ENCODE measurements at places on chromosomes 5 and 9.

DNA sequence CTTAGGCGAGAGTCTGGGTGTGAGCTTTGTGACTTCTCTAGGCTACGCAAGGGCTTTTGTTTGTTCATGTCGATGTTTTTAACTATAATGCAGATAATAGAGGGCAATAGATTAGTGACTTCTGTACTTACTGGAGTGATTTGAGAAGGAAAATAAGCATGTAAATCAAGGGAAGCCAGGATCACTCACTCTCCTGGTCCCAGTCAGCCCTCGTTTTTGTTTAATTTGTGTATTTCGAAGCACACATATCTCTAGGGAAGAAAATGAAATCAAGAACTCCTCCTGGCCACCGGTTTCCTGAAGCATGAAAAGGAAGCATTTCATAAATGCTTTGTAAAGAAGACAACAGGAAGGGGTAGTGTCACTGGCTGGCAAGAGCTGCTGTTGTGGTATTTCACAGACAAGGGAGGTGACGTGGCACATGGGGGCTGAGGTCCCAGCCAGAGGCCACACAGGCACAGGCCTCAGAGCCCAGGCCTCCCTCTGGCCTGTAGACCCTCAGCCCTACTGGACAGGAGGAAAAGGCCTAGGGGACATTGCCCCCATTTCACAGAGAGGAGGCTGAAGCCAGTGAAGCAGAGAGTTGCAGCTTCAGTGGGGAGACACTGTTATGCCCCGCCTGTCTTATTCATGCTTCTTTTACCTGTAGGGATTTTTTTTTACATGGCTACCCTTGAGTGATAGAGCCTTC, 34.1 kb downstream of the IRF1 start:
- no peak for DNase-seq

- DNase-seq: no peak
Measured at GRCh38 chr9:86600291-86600690, 246.1 kb upstream of the TUT7 start.

- DNase-seq: no peak
Measured at GRCh38 chr9:5470816-5471215, 20.5 kb downstream of the CD274 start.

DNA sequence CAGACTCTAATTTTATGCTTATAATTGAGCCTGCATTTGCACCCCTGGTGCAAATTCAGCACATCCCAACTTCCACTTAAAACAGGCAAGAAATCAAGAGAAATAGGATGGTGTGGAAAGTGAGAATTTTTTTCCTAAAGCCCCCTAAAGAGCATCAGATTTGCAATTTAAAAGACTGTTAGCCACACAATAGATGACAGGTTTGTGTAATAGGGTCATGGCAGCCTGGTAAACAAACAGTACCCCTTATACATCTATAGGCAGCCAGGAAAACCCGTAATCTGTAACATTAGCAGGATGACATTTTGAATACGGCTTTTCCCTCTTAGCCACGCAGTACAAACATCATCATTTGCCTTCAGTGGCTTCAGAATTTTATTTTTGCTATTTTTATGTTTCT, 17.2 kb downstream of the EBF1 start:
- DNase-seq: no peak

GRCh38 chr9:127090341-127090985, 32.0 kb downstream of the ANGPTL2 start:
- no peak for DNase-seq

DNA sequence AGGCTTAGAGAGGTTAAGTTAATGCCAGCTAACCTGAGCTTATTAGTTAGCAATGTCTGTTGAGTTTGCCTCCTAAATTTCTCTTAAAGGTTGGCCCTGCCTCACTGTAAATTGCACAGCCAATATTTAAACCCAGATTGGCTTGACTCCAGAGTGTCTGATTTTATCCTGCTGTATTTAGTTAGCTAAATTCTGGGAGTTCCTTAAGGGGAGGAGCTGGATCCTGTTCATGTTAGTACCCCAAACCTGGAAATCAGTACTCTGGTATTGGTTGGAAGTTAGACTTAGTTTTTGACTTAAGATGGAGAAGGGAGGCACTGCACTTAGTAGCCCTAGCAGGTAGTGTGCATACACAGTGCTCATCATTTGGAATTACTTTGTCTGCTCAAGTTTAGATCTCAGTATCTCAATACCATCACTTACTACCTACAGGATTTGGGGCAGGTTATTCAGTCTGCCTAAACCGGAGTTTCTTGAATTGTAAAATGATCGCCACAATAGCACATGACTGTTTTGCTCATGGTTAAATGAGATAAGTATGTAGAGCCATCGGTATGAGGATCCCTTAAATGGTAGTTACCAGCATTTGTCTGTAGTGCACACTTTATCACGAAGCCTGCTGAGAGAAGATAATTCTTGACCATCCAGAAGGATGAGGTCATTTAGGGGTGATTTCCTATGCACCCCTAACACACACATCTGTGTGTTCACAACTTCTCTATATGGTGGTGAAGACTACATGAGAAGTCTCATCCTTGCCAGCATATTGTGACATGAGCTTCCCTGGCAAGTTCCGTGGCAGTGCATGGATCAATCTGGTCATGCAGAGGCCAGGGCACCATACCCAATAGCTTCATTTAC, 264.8 kb upstream of the TRIM32 start:
- no peak for DNase-seq

DNA sequence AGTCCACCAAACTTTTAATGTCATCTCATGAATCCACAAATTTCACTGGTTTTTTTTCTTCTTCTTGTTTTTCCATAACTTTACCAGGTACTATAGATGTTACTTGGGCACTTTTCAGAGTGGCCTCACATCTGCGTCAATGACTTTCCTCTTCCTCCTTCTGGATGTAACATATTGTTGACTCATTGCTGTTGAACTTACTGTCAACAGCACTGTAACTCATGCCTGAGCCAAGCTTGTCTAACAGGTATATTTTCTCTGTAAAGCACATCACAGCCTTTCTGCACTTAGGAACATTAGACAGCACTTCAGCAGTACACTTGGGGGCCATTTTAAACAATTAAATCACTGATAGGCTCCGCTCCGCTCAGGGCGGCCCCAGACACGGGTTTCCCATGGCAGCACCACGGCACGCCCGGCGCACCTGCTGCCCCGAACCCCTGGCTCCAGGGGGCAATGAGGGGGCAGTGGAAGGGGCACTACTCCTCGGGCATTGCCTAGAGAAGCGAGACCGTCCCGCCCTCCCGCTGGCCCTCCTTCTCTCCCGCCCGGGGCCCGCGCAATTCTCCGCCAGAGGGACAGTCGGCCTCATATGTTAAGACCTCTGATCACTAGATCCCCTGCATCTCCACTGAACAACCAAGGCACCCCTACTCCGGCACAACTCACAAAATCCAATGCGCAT, 41.9 kb upstream of the SPATA31C2 start:
- no peak for DNase-seq

DNA sequence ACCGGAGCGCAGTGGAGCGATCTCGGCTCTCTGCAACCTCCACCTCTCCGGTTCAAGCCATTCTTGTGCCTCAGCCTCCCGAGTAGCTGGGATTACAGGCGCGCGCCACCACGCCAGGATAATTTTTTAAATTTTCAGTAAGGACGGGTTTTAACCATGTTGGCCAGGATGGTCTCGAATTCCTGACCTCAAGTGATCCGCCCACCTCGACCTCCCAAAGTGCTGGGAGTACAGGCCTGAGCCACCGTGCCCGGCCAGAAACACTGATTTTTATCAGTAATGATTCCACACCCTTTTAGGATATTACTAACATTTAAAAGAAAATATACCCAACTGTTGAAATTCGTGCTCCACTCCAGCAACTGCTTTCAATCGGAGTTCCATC, 464 bp upstream of the FAM151B start:
- no peak for DNase-seq

GRCh38 chr9:91720751-91721705, 229.0 kb downstream of the ROR2 start:
- DNase-seq: no peak

- DNase-seq: no peak
Measured at GRCh38 chr5:155772009-155772662, 554.8 kb upstream of the SGCD start.

DNA sequence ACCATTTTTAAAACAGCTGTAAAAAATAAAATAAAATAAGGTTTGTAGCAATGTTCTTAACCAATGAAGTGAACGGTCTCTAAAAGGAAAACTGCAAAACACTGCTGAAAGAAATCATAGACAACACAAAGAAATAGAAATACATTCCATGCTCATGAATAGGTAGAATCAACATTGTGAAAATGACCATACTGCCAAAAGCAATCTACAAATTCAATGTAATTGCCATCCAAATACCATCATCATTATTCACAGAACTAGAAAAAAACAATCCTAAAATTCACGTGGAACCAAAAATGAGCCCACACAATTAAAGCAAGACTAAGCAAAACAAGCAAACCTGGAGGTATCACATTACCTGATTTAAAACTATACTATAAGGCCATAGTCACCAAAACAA, 67.6 kb upstream of the RGMB start:
- no peak for DNase-seq

DNA sequence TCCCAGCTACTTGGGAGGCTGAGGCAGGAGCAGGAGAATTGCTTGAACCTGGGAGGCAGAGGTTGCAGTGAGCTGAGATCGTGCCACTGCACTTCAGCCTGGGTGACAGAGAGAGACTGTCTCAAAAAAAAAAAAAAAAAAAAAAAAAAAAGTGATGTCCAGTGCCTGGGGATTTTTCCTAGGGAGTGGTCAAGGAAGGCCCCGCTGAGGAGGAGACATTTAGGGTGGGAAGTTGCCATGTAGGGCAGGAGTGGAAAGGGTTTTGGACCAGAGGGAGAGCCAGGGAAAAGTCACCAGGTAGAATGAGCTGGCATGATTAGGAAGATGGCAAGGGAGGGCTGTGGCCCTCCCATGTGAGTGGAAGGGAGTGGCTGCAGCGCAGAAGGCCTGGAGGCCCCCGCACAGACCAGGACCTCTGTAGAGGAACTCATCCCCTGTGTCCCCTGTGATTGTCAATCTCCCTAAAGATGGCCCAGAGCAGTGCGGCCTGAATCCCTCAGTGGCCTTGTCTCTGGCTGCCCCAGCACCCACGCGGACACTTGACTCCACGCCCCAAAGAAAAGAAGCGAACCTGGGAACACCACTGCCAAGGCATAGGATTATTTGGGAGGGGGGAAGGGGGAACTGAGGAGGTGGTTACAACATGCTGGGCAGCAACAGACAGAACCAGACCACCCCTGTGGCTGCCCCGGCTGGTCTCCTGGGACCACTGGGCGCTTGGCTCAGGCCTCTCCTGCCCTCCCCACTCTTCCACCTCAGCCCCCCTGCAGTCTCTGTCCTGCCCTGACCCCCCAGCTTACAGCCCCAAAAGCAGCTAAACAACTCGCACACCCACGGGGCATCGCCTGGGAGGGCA, 2.6 kb upstream of the SQSTM1 start:
- DNase-seq: no peak

- DNase-seq: no peak
Measured at GRCh38 chr9:116087246-116087645, 66.3 kb upstream of the PAPPA start.

DNA sequence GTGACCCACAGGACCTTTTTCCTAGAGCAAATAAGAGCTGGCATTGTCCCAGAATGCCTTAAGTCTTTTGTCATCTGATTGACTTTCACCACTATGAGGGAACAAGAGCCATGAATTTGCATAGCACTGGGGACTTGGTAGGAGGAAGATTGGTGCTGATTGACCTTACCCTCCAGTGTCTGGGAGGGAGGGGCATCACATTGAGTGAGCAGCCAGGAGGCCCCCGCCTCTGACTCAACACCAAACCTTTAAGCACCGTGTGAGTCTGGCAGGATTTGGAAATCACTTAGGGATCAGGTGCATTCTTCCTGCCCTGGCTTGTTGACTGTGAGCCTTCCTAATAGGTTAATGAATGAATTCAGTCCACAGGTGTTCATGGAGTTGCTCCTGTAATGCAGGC, 40.7 kb downstream of the WNK2 start:
- DNase-seq: no peak

- no peak for DNase-seq
Measured at GRCh38 chr5:142235050-142235797, 89.6 kb downstream of the SPRY4 start.

DNA sequence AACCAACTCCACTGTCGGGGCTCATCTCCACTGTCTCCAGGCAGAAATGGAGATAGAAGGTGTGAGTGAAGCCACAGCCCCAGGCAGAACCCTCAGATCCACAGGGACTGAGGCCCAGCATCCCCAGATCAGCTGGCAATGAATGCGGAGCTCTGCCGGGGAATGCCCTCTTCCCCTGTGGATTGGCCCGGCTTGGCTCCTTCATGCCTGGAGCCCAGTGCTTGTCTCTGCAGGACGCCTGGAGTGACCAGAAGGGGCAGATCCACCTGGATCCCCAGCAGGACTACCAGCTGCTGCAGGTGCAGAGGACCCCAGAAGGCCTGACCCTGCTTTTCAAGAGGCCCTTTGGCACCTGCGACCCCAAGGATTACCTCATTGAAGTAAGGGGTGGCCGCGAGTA, 3.5 kb downstream of the DBH start:
- DNase-seq: no peak

- DNase-seq: no peak
Measured at GRCh38 chr9:133396952-133397351, 20.8 kb downstream of the STKLD1 start.

DNA sequence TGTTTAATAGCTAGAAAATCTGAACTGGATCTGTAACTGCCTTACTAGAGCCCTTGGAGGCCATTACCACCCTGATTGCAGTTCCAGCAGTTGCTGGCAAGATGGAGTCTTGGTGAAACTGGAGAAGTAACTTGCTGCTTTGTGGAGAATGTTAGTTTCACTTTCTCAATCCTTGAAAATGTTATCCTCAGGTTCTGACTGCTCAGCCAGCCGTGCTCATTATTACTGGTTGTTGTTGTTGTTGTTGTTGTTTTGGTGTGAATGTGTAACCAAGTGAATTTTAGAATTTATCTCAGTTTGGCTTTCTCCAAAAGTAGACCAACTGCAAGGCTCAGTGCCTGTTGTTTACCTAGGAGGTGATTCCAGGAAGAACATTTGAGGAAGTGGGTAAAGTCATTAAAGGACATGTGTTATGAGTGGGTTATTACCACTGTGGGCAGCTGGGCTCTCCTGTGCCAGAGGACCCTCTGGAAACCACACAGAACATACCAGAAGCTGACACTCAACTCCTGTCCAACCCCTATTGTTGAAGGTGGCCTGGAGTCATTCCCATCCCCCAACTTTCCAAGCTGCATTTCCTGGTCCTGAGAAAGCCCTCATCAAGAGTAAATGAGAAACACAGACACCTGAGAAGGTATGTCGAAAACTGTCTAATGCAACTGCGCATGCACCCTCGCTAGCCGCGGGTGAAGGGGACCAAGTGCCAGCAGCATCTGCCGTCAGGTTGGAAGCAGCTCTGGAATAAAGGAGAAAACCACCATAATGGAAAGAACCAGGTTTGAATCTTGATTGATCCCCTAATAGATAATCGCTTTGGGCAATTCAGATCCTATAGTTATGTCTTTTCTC, 111.6 kb downstream of the CMYA5 start:
- no peak for DNase-seq

DNA sequence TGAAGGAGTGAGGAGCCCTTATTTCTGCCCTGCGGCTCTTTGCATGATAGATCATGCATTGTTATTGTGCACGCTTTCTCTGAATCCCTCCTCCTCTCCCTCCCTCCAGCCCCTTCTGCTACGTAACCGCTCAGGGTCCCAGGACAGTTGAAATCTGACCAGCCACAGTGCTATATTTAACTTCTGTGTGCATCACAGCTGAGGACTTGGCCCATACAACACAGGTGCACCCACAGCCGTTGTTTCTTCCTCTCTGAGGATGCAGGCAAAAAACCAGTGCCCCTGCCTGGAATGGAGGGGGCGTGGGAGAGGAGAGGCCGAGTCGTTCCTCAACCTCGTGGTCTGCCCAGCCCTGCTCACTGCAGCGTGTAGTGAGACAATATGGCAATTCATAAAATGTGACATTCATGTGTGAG, 335.6 kb upstream of the CLINT1 start:
- peak; percentile 12 for DNase-seq

- DNase-seq: no peak
Measured at GRCh38 chr5:55441107-55441771, 93.5 kb downstream of the PLPP1 start.

Data from renal pelvis (tissue), 12 donors.